Stimulated activated CD4-positive, alpha-beta T cell treated with anti-CD3 and anti-CD28 coated beads, Interleukin-15, amount 100 ng/mL, for 1 hour (primary cell): ENCODE measurements at places on chromosomes 3 and 15.

DNA sequence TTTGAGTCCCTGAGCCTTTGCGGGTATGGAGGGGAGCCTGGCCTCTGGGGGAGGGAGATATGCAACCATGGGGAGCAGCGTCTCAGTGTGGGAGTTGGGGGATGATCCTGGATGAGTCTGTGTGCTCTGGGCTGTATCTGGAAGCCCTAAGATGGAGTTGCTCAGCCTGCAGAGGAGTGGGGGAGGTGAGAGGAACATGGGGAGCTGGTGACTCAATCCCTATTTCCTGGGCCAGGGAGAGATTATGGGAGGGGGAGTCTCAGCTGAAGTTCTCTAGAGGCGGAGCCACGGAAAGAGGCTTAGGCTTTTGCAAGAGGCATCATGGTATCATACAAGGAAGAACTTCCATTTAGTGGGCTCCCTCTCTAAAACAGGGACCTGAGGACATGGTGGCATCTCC is 59.5 kb upstream of the TMEM115 start:
- no peak for DNase-seq

DNA sequence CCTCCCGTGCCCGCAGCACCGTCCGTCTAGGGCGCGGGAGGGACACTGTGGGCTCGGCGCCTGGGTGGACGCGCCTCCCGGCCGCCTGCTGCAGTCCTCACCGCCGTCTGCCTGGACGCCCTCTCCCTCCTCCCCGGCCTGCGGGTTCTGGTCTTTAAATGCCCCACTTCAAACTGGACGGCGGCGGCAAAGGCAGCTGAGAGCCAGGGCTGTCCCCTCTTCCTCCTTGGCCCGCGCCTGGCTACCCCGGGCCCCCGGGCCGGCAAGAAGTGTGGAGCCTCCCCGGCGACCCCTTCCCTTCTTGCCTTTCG is 426 bp downstream of the CBLB start:
- no peak for DNase-seq

- no peak for DNase-seq
Observed at GRCh38 chr15:40902605-40903561, 8.6 kb downstream of the VPS18 start.

DNA sequence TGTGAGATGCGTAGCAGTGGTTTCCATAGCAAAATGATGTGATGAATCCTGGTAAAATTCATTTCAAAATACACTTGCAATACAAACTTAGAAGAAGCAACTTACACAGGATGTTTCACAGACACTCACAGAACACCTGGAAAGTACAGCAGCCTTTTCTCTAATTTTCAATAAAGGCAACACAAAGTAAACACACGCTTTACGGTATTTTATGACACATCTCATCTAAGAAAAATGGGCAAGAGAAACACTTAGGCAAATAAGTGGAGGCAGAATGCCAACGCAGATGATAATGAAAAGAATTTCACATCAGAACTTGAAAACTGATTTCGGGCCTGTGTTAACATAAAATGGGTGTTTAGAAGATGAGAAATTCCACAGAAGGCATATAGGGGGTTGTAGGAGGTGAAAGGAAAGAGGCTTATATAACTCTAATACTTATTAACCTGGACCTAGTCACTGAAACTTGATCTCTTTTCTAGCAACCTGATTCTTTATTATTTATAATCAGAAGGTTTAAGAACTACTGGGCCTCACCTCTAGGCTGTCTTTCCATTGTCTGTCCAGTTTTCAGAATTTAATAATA is 25.6 kb upstream of the MAP3K13 start:
- no peak for DNase-seq

GRCh38 chr3:23686519-23686918 is 119.2 kb upstream of the UBE2E1 start:
- no peak for DNase-seq

DNA sequence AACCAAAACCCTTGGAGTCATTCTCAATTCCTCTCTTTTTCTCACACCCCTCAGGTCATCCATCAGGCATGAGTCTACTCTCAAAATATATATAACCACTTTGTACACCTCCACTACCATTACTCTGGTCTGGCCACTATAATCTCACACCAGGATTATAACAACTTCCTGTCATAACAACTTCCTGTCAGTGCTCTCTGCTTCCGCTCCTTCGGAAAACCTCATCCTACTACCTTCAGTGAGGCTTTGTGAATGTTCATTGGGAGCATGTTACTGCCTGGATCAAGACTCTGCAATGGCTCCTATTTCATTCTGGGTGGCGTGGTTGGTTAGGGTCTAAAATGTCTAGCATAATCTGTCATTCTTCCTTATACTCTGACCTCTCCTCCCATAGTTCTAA is 447.4 kb downstream of the MAGI1 start:
- DNase-seq: no peak

DNA sequence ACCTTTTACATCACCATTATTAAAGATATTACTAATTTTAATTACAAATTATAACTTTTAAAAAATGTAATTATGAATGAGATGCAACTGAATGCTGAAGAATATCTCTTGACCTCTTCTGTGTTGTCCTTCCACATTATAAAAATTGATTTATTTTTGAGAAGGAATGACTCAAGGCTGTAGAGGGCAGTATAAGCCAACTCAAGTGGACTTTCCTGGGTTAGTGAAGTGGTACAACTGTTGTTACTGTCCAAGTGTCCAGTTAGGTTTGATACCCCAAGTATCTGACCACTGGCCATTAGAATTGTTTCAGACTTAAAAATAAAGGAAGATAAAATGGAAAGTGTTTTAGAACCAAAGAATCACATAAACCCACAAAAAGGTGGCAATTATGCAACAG is 51.9 kb downstream of the BBX start:
- no peak for DNase-seq

DNA sequence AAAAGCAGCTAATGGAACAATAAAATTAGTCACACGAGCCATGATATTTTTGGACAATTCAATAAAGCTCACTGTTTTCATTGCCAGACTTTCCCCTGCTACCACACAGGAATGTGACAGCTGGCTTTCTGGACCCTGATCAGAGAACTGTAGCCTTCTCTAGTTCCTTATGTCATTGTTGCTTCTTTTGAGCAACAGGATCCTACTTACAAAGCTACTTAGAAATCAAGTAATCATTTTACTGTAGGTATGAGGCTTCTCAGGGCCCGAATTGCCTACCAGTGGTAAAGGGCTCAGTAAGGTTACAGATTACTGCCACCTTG is 94.3 kb upstream of the AADACL2 start:
- no peak for DNase-seq

DNA sequence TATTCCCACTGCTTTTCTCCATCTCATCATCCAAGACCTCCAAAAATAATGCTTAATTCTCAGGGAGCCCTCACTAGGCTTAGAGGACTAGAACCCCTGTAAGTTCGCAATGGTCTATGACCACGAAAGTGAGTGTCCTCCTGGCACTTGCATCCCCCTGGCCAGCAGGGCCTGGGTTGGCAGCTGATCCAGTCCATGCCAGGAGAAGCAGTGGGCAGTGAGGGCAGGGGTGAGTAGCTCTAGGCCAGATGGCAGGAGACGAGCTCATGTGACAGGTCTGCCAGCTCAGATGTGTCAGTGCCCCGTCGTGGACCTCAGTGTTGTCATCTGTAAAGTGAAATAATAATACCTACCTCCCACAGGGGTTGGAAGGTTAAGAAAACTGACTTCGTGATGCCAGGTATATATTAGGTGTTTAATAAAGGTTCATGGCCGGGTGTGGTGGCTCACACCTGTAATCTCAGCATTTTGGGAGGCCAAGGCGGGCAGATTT is 11.1 kb downstream of the GP5 start:
- no peak for DNase-seq
